Thymus (tissue), 14 donors: ENCODE measurements at places on chromosomes 2 and 18. TPM values are rescaled to one million over a fixed set of nuclear protein-coding genes. Genes with fewer than 3 reads are reported as not detected.

DNA sequence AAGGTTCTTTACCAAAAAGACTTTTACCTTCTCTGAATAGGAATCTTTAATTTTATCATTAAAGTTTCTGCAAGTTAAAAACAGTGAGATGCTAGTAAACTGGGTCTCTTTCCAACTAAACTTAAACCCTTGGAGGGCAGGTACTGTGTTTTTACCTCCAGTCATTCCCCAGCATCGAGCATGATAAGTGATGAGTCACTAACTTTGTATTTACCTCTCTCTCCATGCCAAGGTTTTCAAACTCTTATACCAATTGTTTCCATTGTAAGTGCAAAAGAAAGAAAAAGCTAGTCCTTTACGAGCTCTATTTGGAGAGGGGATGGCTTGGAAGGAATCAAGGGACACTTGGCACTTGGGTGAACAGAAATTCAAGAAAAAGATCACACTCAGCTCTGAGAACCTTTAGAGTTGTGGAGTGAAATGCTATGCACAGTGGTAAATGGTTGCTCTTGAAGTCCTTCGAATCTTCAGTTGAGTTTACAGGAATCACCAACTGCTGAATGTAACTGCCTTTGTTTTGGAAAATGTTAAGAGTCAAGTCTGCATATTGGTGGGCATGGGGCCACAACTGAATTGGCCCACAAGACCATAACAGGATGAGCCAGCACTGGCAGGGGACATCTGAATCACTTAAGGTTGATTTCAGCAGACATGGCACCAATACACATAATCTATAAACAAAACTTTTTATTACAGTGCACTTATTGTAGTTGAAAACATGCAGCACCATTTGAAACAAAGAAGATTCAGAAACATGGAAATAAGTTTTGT is 8.3 kb upstream of the RBM43 start:
- no peak for DNase-seq

- DNase-seq: no peak
These were observed 262.6 kb upstream of the DDX18 start for GRCh38 chr2:117551858-117552257.

DNA sequence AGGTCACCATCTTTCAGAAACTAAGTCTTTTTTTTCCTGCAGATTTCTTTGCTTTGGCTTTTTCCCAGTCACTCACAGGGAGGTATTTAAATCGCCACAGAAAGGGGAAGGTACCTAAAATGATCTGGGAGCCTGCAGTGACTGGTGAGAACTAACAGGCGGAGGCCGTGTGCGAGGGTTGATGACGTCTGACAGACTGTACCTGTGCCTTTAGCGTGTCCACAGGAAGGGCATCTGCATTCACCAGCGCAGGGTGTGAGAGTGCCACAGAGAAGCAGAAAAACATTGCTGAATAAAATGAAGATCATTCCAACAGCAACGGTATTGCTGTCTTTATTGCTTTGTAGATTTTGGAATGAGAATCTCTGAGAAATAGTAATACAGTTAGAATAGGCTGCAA is 5.7 kb downstream of the CTDP1 start:
- no peak for DNase-seq

DNA sequence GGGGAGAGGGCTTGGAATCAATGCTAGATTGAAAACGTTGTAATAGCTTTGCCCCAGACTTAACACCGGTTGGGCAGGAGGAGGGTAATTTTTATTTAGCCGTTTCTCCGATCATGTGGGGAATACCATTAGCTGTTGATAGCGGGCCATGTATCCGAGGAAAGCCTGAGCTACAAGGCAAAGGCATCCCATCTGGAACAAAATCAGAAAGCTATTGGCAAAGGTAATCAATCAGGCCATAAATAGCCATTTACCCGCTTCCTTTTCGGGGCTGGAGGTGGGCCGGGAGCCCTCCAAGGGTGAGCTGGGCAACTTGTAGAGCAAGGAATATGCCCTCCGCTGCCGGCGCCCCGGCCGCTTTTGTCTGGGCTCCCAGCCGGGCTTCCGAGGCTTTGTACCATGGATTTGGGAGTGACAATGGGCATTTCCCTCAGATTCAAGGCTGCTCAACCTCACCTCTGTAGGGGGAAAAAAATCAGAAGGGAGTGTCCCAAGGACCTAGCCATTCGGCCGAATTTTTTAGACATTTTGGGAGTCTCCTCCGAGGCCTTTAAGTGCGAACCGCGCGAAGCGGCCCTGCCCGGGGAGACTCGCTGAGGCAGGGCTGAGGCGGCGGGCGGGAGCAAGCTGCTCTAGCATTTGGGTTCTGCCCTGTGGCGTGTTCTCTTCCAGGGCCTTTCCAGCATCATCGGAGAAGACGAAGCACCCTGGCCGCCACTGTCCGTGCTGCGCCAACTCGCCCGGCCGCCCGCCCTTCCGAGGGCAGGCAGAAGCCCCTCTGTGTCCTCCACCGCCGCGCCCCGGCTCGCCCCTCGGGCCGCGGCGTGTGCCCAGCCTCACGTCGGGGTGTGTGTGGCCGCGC is 1.1 kb upstream of the HOXD9 start:
- DNase-seq: no peak

GRCh38 chr2:48287976-48288375 is 242.0 kb upstream of the STON1 start:
- no peak for DNase-seq

The CCDC85A gene
- 0.76 TPM for total RNA-seq
